ENCODE measurements at places on chromosomes 7 and 10. TPM values are rescaled to one million over a fixed set of nuclear protein-coding genes. Genes with fewer than 3 reads are reported as not detected.

Gene SSC4D
- total RNA-seq = 0.38 TPM

Gene GIMAP4
- total RNA-seq = 166 TPM

Gene KNDC1
- total RNA-seq = not detected

Gene OR2A5
- not detected for total RNA-seq

Gene CCDC3
- under 0.01 TPM for total RNA-seq

Gene CNNM1
- 0.10 TPM for total RNA-seq

Gene SLC39A12
- not detected for total RNA-seq

Gene CYP3A4
- not detected for total RNA-seq

Gene TM9SF3
- 113 TPM for total RNA-seq

Gene COBL
- not detected for total RNA-seq

Gene SERPINE1
- total RNA-seq = 2,259 TPM

Gene FAM13C
- 8.3 TPM for total RNA-seq

Gene CLRN3
- not detected for total RNA-seq

Gene PNLIPRP3
- total RNA-seq = not detected

Gene UNC5B
- total RNA-seq = 9.8 TPM

Gene AQP1
- 4.9 TPM for total RNA-seq

Gene RNLS
- 2.6 TPM for total RNA-seq

Gene NUPR2
- total RNA-seq = not detected

Gene AOC1
- not detected for total RNA-seq

Gene PRLHR
- total RNA-seq = not detected

Gene CDK13
- total RNA-seq = 72.8 TPM

Gene SLC26A5
- 0.33 TPM for total RNA-seq

Gene CACNB2
- not detected for total RNA-seq

Gene RADIL
- 0.48 TPM for total RNA-seq

Gene SPOCK2
- total RNA-seq = 0.98 TPM

Gene MYL10
- not detected for total RNA-seq

Gene TMEM178B
- not detected for total RNA-seq

Gene AKR1D1
- total RNA-seq = not detected

Gene CNPY1
- not detected for total RNA-seq

Gene AS3MT
- 0.98 TPM for total RNA-seq

Gene ERLIN1
- total RNA-seq = 39.9 TPM

Gene PNLIP
- not detected for total RNA-seq

Gene ANKRD22
- total RNA-seq = not detected

Gene ZNF736
- 10.4 TPM for total RNA-seq

Gene YAE1
- total RNA-seq = 16.3 TPM
